ENCODE measurements at places on chromosomes 11 and 22.

DNA sequence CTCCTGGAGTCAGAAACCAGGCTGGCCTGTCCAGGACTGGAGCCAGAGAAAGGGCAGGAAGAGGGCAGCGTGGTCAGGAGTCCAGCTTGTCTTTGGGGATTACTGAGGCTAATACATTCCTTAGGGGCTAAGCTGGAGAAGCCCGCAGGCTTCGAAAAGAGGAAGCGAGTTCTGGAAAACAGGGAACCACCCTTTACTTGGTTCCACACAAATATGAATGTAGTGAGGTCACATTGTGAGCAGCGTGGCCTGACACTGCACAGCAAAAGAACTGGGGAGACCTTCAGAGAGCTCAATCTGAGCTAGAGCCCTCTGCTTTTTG, 132.3 kb downstream of the CEP164 start:
- no peak for DNase-seq

DNA sequence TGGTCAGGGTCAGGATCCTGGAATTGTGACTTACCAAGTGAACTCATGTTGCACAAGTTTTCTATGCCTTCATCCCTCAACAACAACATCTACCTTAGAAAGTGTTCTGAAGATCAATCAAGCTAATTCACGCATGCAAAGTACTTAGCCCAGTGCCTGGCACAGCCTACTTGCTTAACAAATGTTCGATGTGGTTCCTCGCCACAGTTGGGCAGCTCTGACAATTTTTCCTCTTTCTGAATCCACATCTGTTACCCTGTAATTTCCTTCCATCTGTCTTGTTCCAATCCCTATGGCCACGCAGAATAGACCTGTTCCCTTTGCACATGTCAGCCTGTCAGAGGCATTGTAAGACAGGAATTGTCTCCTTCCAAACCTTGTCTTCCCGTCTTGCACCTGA, 1415.2 kb downstream of the TBC1D22A start:
- DNase-seq, result no peak

GRCh38 chr22:43566561-43567332, 154.9 kb downstream of the MPPED1 start:
- no peak for DNase-seq

DNA sequence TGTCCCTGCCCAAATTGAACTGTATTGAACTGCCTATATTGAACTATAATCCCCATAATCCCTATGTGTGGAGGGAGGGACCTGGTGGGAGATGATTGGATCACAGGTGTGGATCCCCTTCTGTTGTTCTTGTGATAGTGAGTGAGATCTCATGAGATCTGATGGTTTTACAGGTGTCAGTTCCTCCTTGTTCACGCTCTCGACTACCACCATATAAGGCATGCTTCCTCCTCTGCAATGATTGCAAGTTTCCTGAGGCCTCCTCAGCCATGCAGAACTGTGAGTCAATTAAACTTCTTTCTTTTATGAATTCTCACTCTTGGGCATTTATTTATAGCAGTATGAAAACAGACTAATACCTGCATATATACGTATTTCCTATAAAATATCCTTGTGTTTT, 206.5 kb upstream of the PDGFD start:
- no peak for DNase-seq

DNA sequence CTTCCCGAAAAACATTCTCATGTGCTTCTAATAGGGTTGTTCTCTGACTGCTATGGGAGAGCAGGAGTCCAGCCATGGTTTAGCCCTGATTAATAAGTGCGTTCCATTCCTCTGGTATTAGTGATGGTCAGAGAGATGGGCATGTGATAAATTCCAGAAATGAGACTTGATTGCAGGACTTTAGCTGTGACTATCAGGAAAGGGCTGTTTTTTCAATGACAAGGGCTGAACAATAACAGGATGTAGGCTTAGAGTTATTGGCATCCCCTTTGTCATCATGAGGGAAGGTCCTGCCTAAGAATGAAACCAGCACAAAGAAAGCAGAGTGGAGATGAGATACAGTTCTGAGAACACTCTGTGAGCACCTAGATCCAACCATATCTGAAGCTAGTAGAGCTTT, 494.6 kb downstream of the MIAT start:
- peak; percentile 92 for DNase-seq

GRCh38 chr11:77206264-77207018, 78.4 kb downstream of the MYO7A start:
- no peak for DNase-seq

GRCh38 chr11:60367009-60367408, 11.3 kb upstream of the MS4A7 start:
- no peak for DNase-seq

DNA sequence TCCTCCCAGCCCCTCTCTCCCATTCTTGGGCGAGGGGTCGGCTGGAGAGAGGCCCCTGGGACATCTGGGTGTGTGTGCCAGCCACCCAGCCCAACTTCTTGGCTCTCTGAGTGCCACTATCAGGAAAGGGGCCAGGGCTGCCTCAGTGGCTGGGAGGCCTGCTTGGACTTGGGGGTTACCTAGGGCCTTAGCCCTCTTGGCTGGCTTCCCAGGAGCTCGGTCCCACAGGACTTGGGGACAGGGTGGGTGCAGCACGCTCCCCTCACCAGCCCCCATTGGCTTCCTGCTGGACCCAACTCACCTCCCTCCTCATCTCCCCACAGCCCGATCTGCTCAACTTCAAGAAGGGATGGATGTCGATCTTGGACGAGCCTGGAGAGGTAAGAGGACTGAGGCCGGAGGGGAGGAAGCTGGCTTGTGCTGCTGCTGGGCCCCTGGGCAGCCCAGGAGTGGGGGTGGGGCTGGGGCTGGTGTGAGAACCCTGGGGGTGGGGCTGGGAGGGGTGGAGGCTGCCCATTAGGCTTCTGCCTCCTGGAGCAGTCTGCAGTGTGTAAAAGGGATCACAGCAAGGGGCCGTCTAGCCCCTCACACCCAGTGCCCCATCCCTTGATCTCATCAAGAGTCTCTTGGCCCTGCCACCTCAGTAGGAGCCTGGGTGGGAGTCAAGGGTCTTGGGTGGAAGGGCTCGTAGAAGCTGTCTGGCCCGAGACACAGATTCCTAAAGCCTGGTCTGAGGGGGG, 54.8 kb downstream of the TRIOBP start:
- no peak for DNase-seq

Data from fibroblast of skin of back (primary cell).